ENCODE measurements at places on chromosomes 5 and 9.

- no peak for DNase-seq
Measured at GRCh38 chr5:111337688-111338087, 113.5 kb downstream of the CAMK4 start.

GRCh38 chr5:52728224-52728623, 59.5 kb upstream of the ITGA1 start:
- no peak for DNase-seq

DNA sequence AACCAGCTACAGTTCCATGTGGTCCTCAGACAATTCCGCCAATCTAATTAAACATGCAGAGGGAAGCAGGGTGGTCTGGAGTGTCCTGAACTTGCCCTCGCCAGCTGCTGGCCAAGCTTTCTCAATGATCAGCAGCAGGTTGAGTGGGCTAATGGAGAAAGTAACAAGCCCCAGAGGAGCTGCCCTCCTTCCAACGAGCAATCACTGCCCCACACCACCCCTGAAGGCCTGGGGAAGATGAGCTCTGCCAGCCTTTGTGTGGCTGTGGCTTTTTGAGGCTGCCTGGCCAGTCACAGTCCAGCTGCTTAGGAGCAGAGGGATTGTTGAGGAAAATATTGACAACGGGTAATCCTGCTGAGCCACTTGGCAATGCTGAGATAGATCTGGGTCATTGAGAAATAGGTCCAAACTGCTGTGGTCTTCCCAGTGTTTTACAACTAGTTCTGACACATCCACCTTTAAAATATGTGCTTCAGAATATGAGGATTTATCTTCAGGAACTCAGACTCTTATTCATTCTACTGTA, 107.3 kb downstream of the CD180 start:
- peak; percentile 36 for DNase-seq

DNA sequence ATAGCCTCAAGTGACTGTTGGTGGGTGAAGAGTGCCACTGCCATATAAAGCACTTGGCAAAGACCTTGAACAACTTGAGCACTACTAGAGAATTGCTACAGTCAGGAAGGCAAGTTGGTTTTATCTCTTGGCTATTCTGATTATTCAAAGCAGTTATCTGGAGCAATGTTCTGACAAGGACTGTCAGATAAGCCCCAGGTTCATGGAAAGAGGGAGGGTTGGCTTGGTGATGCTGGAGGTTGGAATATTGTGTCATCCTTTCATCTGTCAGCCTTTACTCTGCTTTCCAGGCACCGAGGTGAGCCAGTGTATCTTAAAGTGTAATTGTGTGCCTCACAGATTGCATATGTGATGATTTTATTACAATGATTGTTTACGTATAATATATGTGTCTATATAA, 548.4 kb upstream of the ZNF608 start:
- no peak for DNase-seq

DNA sequence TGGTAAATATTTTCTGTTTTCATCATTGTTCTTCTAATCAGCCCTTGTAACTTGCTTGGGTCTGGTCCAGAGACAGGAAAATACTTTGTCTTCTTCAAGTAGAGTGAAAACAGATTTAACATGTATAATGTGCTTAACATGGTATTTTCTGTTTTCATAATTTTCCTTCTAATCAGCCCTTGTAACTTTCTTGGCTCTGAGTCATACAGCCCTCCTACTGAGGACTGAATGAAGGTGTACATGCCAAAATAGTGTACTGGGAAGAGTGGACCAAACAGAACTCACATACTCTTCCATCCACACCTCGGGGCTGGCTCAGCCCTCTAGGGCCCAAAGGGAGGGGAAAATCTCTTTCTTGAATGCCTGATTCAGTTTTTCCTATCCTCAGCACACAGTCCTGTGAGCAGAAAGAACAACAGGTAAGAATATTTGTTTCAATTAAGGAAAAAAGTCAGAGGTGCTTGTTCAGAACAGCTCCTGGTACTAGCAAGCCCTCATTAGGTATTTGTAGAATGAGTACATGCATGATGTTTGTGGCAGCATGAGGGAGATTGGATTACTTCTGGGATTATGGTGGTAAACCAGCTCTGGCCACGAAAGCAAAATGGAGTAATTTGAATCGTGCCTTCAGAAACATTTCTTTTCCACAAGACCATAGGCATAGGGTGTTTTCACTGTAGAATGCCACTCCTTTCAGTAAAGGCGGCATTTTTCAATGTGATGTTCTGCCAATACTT, 24.2 kb upstream of the MACIR start:
- no peak for DNase-seq

Data from AG20443 (cell line).